ENCODE measurements at places on chromosomes 3 and 15. TPM values are rescaled to one million over a fixed set of nuclear protein-coding genes. Genes with fewer than 3 reads are reported as not detected.

GRCh38 chr3:160446522-160447056 is 3.0 kb downstream of the TRIM59 start:
- no peaks in the 10 kb centered on the region for H3K27me3 ChIP-seq

GRCh38 chr3:146233487-146233886 is 17.4 kb downstream of the PLSCR4 start:
- no peak overlapping the region for H3K4me3 ChIP-seq
- no peak for DNase-seq
- peaks cover 4% of the 10 kb centered on the region for H3K4me1 ChIP-seq
- no peaks in the 10 kb centered on the region for H3K27me3 ChIP-seq
- H3K36me3 ChIP-seq, result no peaks in the 10 kb centered on the region

DNA sequence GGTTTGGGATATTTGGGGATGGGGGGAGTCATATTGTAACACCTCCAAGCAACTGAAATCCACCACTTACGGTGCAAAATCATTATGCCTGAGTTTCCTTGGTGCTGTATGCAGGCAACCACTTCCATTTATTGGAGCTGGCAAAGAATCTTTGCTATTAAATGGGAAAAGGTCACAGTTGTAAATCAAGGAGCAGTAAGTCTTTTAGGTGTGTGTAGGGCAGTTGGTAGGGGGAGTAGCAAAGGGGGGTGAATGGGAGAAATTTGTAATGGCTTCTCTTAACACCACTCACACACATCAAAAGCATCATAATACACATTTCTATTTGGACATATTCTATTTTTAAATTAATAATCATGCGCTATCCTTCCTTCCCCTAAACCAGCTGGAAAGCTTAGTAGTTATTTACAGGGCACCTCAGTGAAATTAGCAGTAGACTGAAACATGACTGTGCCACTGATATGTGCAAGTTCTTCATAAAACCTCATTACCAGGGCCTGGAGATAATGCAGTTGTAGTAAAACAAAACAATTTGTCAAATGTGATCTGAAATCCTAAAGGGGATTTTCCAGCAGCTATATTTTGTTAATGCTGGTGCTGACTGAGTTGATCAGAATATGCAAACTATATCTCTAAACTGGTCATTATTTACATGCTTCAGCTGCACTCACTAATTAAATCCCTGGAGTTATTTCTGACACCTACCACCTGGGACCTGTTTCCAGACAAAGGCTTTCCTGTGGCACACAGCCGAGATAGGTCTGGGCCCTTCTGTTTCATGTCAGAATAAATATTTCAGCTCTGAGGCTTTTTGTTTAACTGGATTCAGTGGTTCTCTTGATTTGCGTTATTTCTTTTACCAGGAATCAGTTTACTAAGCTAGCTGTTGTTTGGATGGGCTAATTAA is 90.1 kb downstream of the B3GALNT1 start:
- no peaks in the 10 kb centered on the region for H3K27me3 ChIP-seq
- no peaks in the 10 kb centered on the region for H3K4me1 ChIP-seq
- no peak overlapping the region for H3K27ac ChIP-seq
- DNase-seq, result no peak
- no peak overlapping the region for H3K4me3 ChIP-seq

- H3K27me3 ChIP-seq, result no peaks in the 10 kb centered on the region
- no peaks in the 10 kb centered on the region for H3K36me3 ChIP-seq
- no peaks in the 10 kb centered on the region for H3K4me1 ChIP-seq
- no peak overlapping the region for H3K4me3 ChIP-seq
Measured at GRCh38 chr3:171001957-171002694, 24.4 kb downstream of the SLC2A2 start.

DNA sequence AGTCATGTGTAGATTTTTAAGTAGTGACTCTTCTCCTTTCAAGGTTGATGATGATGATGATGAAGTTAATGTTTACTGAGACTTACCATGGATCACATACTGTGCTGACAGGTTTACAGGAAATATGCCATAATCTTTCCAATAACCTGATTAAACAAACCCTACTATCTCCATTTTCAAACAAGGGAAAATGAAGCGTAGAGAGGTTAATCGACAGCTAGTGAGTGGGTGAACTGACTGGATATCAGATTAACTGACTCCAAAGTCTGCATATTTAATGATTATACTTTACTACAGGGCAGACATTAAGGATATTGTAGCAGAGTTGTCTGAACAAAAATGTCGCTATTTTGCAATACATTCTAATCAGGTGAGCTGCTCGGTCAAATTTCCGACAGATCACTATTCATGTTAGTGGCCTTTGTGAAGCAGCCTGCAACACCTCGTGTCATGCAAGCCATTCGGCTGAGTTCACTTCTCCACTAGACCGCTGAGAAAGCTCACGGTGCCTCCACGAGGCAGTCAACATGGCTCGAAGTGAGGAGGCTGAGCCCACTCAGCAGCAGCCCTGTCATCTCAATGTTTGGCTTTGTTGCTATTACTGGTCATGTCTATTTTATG is 264.2 kb downstream of the NFKBIZ start:
- no peak overlapping the region for H3K27ac ChIP-seq
- no peak overlapping the region for H3K4me3 ChIP-seq
- H3K4me1 ChIP-seq, result no peaks in the 10 kb centered on the region
- H3K27me3 ChIP-seq, result no peaks in the 10 kb centered on the region
- H3K36me3 ChIP-seq, result no peaks in the 10 kb centered on the region
- DNase-seq, result no peak

- no peak overlapping the region for H3K27ac ChIP-seq
- no peak overlapping the region for H3K4me3 ChIP-seq
- H3K36me3 ChIP-seq, result no peaks in the 10 kb centered on the region
- DNase-seq, result no peak
- no peaks in the 10 kb centered on the region for H3K27me3 ChIP-seq
Measured at GRCh38 chr15:84793431-84794161, 23.6 kb upstream of the ALPK3 start.

GRCh38 chr3:102225407-102226132 is 209.2 kb upstream of the ZPLD1 start:
- H3K4me3 ChIP-seq, result no peak overlapping the region
- H3K27me3 ChIP-seq, result no peaks in the 10 kb centered on the region
- H3K27ac ChIP-seq, result no peak overlapping the region
- no peaks in the 10 kb centered on the region for H3K36me3 ChIP-seq

DNA sequence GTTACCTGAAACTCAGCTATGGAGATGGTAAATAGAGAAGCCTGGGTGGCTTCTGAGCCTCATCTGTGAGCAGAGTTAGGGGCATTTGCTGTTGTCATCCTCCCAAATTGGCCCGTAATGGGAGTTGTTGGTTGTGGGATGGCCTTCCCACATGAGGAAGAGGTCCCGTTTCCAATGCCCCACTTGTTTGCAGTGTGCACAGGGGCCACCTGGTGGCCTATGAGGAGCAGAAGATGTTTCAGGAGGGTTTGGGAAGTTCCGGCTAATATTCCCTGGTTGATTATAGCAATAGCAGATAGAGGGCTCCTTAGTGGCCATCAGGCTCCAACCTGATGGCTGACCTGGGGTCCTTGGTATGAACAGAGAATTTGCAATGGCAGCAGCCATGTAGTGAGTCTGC is 1546.5 kb downstream of the OTOL1 start:
- H3K4me3 ChIP-seq, result no peak overlapping the region
- no peaks in the 10 kb centered on the region for H3K36me3 ChIP-seq
- no peak for DNase-seq
- H3K27me3 ChIP-seq, result no peaks in the 10 kb centered on the region

DNA sequence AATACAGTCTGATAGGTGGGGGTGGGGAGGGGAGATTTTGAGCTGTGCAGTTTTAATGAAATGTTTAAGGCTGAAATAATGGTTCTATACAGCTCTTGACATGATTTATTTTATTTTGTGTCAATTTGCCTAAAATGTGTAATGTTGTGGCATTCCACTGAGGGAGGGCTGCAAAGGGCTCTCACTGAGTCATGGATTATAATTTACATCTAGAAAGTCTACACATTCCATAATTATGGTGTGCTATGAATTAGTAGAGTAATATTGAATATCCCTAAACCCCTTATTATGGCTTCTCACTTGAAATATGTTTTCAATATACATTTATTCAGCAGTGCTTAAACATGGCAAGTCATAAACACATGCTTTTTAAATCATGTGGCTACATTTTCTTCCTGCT is 103.9 kb downstream of the RARB start:
- no peaks in the 10 kb centered on the region for H3K27me3 ChIP-seq
- DNase-seq, result no peak
- H3K36me3 ChIP-seq, result no peaks in the 10 kb centered on the region
- H3K4me3 ChIP-seq, result no peak overlapping the region
- no peaks in the 10 kb centered on the region for H3K4me1 ChIP-seq

DNA sequence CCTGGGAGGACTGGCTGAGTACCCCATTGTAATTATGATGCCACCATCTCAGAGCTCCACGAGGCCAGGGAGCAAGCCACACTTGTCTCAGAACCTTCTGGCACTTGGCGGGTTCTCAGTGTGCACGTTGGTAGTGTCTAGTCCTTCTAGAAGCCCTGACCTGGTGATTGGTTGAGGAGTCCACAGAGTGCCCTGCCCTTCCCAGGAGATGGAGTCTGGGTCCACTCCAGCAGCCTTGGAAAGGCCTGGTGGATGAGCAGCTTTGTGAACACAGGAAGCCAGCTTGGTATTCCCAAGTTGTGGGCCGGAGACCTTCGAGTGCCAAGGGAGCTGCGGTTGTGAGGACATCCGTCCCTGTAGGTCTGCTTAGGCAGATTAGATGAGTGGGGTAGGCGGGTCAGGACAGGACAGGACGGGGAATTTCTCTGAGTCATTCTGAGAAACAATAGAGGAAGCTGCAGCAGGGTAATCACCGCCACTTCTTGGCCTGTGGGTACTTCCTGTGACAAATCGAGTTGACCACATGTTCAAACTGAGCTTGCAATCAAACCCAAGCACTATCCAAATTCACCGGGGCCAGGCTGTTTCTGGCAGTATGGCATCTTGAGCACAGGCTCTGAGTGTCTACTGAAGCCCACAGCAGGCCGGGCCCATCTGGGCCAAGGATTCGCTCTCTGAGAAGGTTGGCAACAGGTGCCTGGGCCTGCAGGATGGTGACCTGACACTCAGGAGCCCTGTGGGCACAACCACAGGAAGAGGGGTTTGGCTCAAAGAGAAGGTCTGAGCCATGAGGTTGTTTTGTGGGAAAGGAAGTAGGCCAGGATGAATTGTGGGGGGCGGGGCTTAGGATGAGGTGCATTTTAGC is 71.5 kb upstream of the PLXNA1 start:
- H3K4me3 ChIP-seq, result no peak overlapping the region
- H3K4me1 ChIP-seq, result no peaks in the 10 kb centered on the region
- peak; percentile 77 for DNase-seq
- no peaks in the 10 kb centered on the region for H3K36me3 ChIP-seq

GRCh38 chr15:77083381-77084160 is 12.7 kb upstream of the TSPAN3 start:
- peak; percentile 91 for DNase-seq
- H3K4me3 ChIP-seq, result no peak overlapping the region
- H3K36me3 ChIP-seq, result no peaks in the 10 kb centered on the region
- no peaks in the 10 kb centered on the region for H3K27me3 ChIP-seq

GRCh38 chr3:108396336-108396735 is 100.0 kb downstream of the HHLA2 start:
- H3K36me3 ChIP-seq, result no peaks in the 10 kb centered on the region
- H3K27ac ChIP-seq, result no peak overlapping the region
- no peaks in the 10 kb centered on the region for H3K4me1 ChIP-seq

DNA sequence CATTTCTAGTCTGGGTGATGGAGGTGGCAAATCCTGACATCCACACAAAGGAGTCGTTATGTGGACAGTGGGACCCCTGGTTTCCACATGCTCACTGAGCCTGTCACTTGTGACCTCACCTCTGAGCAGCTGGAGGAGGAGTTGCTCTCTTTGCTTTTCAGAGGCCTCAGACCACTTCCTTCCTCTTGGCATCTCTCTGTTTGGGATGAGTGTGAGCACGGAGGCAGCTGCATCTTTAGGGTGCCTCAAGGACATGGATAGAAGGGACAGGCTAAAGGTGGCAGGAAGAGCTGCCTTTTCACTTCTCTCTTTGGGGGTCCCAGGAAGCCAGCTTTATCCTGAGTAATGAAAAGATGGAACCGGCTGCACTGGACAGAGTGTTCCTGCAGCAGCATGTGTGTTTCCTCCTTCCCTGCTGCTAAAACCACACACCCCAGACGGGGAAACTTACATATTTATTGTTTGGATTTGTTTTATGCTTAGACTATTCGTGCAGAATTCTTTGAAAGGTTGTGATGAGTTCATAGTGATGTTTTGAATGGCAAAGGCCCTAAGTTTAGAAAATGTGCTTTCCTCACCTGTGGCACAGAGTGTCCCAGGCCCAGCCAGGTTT is 31.8 kb downstream of the GPR171 start:
- no peak overlapping the region for H3K4me3 ChIP-seq
- no peaks in the 10 kb centered on the region for H3K4me1 ChIP-seq
- no peak for DNase-seq
- no peak overlapping the region for H3K27ac ChIP-seq

The MYEF2 gene
- total RNA-seq, result 105 TPM

The NKIRAS1 gene
- 11.9 TPM for total RNA-seq

The CRYGS gene
- 7.5 TPM for total RNA-seq

The HRG gene
- total RNA-seq, result not detected

The ANKRD34C gene
- 0.30 TPM for total RNA-seq

The GPR176 gene
- total RNA-seq, result 27.2 TPM

The SGO1 gene
- total RNA-seq, result not detected

The MNS1 gene
- total RNA-seq, result 2.1 TPM

Measured in aorta (tissue), 5 donors.